A172 (cell line): ENCODE measurements at places on chromosomes 6 and 20. TPM values are rescaled to one million over a fixed set of nuclear protein-coding genes. Genes with fewer than 3 reads are reported as not detected.
A peak's percentile ranks its signal among the peaks of the same experiment; 100 is the strongest.

The DYNLT2 gene
- total RNA-seq = 2.8 and 3.0 TPM in 2 replicates

The GNAS-AS1 gene
- 1.1 and 1.8 TPM in 2 replicates for total RNA-seq

The ASIP gene
- total RNA-seq = not detected in 2 replicates

- no peak for DNase-seq
Measured at GRCh38 chr6:1526398-1527072, 83.2 kb upstream of the FOXC1 start.

- peak; percentile 61 for DNase-seq
Measured at GRCh38 chr20:37524859-37525708, 2.6 kb downstream of the BLCAP start.

The GRIK2 gene
- 0.10 and 0.12 TPM in 2 replicates for total RNA-seq

- no peak for DNase-seq
Measured at GRCh38 chr6:150987371-150987828, 121.9 kb downstream of the MTHFD1L start.

DNA sequence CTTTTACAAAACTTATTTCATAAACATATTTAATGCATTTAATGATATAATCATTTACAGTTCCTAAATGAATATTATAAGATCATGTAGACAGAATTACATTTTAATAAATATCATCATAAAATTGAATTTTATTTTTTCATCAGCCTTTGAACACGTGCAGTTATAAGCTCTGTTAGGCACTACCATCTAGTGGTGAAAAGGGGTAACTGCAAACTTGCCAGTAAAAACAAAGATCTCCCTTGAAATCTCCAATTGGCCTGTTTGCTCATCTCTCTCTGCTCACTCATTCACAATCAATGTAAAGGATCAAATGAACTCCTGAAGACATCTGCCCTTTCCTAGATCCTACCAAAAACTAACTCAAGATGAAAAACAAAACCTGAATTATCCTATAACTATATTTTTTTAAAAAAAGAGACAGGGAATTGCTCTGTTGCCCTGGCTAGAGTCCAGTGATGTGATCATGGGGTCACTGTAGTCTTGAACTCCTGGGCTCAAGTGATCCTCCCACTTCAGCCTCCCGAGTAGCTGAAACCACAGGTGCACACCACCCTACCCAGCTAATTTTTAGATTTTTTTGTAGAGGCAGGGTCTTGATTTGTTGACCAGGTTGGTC is 31.7 kb downstream of the SAMHD1 start:
- peak; percentile 66 for DNase-seq

The TRDN gene
- 0.09 and 0.17 TPM in 2 replicates for total RNA-seq

The PANK2 gene
- total RNA-seq = 62.1 and 97.0 TPM in 2 replicates

- DNase-seq = no peak
Measured at GRCh38 chr20:8272766-8273165, 140.7 kb downstream of the PLCB1 start.

The CGAS gene
- total RNA-seq = not detected in 2 replicates

The CRISP3 gene
- total RNA-seq = not detected in 2 replicates

DNA sequence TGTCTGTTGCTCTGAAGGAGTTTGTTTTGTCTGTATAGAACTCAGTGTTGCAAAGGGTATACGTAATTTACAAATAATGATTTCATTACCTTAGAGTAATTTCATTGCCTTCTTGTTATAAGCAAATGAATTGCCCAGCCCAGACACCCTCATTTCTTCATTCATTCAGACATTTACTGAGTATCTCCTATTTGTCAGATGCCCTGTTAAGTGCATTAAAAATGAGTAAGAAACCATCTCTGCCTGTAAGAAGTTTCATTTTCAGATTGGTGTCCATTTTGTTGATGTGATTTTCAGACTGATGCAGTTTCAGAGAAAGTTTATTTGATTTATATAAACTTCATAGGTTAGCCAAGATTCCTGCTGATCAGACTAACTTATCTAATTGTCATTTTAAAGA is 429.3 kb downstream of the PHF3 start:
- no peak for DNase-seq

DNA sequence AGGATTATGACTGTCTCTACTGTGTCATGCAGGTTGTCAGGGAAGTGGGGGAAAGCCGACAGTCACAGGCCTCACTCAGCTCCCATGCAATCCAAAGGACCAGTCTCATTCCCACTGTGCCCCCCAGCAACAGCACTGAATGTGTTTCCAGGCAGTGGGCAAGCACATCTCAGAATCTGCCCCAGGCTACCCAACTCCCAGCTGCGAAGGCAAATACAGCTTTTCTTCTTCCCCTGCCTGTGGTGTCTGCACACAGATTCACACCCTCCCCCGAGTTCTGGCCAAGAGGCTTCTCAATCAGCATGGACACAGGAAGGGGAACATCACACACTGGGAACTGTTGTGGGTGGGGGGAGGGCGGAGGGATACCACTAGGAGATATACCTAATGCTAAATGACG is 75.3 kb downstream of the SNAP91 start:
- DNase-seq = no peak

GRCh38 chr20:48962976-48963771 is 41.7 kb downstream of the ARFGEF2 start:
- DNase-seq = no peak

The MYLK2 gene
- total RNA-seq = 0.55 and 0.91 TPM in 2 replicates
